ENCODE measurements at places on chromosomes 7 and 10.

DNA sequence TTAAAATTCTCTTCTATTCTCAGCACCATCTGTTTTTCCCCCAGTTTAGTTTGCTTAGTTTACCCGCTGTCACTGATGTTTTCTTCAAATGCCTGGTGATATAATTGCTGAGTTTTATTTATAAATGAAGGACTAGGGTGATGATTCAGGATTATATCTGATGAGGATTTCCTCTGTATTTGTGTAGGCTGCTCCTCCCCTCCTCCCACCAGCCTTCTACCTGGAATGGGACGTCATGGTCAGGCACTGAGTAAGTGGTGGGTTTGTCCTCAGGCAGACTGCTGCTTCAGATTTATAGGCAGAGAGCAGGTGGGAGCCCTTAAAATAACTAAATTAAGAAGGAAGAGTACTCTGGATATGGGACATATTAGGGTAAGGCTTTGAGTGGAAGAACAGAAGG is 35.8 kb downstream of the PALS2 start:
- no peak for DNase-seq

- DNase-seq: no peak
These were observed 65.9 kb upstream of the CC2D2B start for GRCh38 chr10:95841661-95842498.

DNA sequence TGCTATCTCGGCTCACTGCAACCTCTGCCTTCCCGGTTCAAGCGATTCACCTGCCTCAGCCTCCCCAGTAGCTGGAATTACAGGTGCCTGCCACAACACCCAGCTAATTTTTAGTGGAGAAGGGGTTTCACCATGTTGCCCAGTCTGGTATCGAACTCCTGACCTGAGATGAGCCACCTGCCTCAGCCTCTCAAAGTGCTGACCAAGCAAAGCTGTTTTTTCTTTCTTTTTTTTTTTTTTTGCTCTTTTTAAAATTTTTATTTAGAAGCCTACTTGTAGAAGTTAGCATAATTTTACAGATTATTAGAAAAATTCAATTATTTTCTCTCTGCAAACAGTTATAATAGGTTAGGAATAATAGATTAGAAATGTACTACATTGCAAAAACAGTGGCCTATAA is 1.2 kb upstream of the FGFBP3 start:
- no peak for DNase-seq

DNA sequence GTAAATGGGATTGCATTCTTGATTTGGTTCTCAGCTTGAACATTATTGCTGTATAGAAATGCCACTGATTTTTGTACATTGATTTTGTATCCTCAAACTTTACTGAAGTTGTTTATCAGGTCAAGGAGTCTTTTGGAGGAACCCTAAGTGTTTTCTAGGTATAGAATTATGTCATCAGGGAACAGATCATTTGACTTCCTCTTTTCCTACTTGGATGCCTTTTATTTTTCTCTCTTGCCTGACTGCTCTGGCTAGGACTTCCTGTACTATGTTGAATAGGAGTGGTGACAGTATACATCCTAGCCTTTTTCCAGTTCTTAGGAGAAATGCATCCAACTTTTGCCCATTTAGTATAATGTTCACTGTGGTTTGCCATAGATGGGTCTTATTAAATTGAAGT is 48.8 kb downstream of the ANXA8 start:
- DNase-seq: no peak

DNA sequence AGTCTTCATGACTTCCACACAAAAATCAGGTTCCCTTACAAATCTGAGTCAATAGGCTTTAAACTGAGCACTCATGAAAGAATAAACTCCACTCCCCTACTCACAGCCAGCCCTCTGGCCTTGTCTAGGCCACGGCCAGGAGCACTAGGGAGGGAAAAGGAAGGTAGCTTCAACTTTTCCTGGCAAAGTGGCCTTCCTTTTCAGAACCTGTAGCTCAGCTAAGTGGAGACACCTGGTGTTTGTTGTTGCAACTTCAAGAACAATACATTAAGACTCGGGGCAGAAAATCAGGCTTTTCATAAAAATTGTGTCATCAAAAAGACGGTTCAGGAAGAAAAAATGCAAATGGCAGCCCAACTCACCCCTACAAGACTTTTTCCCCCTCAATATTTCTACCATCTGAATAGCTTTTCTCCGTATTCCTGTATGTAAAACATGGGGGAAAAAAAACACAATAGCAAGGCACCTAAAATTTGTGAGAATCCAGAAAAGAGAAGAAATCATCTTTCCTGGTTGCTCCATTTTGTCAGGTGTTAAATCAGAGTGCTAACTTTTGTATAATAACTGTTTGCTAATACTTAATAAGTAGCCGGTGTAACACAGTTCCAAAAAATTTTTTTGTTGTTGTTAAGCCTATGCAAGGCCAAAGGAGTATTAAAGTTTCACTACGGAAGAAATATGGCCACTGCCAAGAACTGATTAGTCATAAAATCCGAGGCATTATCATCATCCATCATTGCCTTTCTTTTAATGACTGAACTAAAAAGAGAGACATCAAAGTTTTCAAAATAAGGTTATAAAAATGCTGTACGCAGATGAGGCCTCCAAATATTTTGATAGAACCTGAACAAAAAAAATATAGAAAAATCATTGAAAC is 66.2 kb upstream of the ARID5B start:
- no peak for DNase-seq

DNA sequence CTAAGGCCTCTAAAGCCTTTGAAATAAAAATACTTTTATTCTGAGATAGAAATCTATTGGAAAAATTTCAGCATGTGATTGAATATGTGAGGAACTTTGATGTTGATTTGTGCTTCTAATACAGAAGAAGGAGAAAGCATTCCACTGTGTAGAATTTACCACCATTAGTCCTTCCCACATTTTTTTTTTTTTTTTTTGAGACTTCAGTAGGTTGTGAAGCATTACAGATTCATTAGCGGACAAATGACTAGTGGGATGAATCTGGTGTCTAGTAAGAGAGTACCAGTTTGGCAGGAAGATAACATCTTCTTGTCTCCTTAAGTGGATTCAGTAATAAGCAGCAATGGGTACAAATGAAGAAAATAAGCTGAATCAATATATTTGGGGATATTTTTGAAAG is 95.5 kb downstream of the ANKRD30A start:
- DNase-seq: no peak

GRCh38 chr7:6071406-6071805 is 40.2 kb downstream of the ANKRD61 start:
- no peak for DNase-seq

DNA sequence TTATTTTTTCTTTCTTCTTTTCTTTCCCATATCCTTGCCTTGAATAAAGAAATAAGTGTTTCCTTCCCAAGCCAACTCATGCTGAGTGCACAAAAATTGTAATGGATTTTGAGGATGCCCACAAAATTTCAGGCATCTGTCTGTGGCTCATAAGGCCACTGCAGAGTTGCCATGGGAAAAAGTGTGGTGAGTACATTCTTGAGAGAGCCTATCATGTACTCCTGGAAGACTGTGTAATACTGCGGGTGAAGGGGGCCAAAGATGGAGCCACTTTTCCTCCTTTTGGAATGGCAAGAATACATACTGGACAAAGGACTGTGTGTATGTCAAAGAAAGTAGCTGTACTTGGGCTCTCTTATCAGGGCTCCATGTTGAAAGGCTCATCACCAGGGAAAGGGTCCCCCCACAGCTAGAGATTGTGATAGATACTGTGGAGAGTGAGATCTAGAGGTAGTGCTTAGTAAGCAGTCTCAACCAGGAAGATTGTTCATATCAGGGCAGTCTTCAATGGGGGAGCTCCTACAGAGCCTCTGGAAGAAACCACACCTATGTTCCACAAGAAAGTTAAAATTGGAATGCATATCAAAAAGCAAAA is 341.6 kb upstream of the KCND2 start:
- DNase-seq: no peak

DNA sequence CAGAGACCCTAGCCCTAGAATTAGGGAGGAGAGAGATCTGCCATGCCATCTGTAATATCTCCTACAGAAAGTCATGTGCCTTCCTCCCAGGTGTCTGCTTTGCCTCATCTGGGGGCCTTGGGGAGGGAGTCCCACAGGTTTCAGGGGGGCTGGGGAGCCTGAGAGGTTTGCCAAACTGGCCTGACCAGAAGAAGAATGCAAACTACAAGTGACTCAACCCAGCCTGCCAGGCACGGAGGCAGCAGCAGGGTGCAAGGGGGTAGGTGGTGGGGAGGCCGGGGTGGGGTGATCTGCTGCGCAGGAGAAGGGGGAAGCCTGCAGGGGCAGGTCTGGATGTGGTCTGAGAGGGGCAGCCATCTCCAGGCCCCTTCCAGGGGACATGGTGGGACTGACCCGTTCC is 9.6 kb upstream of the TRIM8 start:
- no peak for DNase-seq

DNA sequence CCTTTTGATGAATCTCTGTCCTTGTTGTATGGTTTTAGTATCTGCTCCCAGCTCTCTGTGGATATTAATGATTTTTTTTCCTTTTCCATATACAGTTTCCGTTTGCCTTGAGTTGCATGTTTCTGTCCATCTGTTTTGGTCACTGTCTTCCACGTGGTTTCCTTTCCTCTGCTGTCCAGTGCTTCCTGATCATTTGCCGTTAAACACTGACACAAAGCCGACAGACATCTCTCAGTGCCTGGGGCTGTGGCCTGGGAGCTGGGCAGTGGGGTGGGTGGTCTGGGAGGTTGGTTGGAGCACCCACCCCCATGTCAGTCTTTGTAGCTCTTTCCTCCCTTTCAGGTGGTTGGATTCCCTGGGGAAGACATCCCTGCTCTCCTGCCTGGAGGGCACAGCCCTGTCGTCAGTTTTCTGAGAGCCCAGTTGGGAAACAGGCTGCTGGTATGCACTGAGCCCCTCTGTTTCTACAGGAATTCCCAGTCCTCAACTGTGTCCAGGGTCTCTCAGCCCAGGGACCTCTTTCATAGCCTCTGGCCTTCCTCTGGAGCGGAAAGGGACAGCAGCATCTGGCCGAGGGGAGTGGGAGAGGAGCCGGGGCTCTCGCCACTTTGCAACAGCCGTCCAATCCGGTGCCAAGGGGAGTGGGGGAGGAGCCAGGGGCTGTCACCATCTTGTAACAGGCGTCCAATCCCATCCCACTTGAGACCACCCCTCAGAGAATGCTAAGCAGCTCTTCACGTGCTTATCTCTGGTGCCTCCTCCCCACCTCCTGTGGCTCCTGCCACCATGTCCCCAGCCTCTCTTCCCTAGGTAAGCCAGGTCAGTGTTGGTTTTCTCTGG is 26.7 kb upstream of the MKI67 start:
- no peak for DNase-seq

DNA sequence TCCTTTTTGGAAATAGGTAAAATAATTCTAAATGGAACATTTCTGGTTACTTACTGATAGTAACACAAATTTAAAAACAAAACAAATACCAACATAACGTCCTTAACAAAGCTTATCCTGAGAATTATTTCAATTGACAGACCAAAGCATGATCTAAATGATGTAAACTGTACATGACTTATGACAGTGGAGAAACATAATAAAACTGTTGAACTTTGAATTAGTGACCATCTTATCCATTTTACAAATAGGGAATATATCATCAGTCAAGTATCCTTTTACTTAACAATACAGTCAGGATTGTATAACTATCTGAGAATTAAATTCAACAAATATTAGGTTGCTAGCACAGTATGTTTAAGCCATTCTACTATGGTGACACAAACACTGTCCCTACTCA is 2.4 kb downstream of the IPMK start:
- no peak for DNase-seq

DNA sequence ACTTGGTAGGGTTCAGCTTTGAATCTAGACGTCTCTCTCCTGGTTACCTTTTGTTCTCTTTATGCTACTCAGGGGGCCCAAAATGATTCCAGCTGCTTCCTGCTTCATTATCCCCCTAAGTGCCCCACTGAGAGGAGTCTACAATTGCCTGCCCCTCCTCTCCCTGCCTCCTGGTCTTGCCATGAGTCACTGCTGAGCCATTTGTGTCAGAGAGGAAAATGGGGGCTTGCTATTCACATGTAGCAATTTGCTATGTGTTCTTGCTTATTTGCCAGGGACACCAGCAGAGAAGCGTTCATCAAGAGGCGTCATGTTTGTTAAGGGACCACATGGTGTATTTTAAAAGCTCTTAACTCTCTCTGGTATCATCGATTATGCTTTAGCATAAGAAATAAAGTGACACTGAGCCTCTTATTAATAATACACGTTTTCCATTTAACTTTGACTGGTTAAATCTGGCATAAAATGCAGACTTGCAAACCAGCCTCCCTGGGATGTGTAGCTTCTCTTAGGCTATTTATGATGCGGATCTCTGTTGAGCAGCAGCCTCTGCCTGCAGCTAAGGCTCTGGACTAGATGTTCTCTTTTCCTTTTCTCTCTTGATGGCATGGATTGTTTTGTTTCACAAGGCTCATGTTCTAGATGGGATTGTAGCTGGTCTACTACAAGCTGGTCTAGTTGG is 239.3 kb downstream of the AUTS2 start:
- DNase-seq: no peak

GRCh38 chr7:159158888-159159405 is 14.3 kb upstream of the VIPR2 start:
- DNase-seq: no peak

- DNase-seq: no peak
These were observed 21.8 kb downstream of the ELFN1 start for GRCh38 chr7:1691601-1692514.

- no peak for DNase-seq
These were observed 5.7 kb upstream of the WDR86 start for GRCh38 chr7:151415375-151416105.

- DNase-seq: no peak
These were observed 111.8 kb downstream of the OAT start for GRCh38 chr10:124306922-124307371.

DNA sequence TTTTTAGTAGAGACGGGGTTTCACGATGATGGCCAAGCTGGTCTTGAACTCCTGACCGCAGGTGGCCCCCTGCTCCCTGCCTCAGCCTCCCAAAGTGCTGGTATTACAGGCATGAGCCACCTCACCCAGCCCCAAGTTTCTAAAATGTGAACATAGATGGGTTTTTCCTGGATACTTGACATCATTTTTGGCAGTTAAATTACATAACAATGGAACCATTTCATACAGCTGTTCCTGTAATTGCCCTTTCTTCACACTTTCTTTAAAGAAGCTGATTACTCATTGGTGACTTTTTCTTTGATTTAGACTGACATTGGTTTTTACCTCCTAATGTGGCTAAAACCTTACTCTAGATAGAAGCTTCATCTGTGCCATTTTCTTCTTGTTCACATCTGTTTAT is 5.9 kb downstream of the ZKSCAN1 start:
- DNase-seq: no peak

DNA sequence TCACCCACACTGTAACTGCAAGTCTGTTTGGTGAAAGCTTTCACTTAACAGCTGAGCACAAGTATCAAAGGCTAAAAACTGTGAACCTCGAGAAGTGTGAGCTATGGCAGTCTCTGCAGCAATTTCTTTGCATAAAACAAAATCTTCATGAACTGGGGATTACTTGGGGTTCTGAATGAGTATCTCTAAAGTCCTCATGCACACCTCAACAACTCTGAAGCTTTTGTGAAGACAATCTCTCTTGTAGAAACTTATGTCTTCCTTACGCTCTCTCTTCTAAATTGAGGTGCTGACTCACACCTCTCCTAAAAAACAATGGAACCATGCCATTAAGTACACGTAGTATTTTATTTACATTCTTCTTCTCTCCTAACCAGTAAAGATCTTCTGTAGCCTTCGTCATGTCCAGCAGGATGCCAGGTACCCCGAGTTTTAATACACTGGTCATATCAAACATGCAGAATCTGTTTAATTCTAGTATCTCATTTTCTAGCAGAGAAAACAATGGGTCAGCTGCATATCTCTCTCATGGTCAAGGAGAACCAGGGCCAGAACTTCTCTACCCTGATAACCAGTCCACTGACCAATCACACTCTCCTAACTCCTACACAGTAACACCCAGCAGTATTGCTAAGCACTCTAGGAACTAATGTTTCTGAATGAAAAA is 76.9 kb downstream of the UBE2H start:
- DNase-seq: no peak
